ENCODE measurements at places on chromosomes 4 and X. TPM values are rescaled to one million over a fixed set of nuclear protein-coding genes. Genes with fewer than 3 reads are reported as not detected.

DNA sequence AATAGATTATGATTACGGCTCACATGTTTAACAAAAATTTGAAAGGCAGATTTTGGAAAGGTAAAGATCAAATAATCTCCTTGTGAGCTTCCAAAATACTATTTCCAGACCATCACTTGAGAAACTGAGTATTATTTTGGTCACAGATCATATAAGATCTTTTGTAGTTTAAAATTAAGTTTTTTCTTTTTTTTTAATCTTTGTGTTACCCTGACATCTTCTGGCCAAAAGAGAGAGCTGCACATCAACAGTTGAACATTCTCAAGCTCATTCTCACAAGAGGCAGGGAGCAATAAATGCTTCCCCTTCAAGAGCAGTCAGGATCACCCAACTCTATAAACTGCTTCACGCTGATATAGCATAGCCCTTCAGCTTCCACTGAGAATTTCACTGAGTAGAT lies 15.9 kb downstream of the TMEM192 start:
- peak; percentile 44 for DNase-seq

DNA sequence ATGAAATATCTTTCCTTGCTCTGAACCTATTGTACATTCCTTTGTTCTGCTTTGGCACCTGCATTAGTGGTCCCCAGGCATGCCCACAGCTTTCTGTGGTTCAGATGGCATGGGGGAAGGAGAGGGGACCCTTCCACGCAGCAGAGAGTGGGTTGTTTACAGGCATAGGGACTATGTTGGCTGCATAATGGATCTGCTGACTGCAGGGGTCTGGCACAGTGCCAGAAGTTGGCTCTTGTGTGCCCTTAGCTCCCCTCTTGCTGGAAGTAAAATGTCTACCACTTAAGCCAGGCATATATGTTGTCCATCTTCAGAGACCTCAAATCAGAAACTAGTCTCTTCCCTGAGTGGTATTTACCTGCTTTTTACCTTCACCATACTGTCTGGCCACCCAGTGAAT lies 651.9 kb upstream of the PCDH7 start:
- no peak for DNase-seq

DNA sequence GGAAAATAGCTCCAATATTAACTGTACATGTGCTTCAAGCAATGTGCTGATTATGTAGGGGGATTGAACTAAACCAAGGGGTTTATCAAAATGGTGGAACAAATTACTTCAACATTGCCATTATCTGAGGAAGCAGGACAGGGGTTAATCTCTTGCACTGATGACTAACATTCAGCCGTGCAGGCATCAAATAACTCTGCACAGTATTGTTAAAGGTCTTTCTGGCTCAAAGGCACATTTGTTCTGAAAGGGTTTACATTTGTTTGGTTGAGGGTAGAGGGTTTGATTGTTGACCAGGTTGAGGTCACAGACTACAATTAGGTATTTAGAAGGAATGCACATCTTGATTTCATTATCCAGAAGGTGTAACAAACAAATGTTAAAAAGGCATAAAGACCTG lies 32.2 kb upstream of the CCSER1 start:
- DNase-seq: no peak

DNA sequence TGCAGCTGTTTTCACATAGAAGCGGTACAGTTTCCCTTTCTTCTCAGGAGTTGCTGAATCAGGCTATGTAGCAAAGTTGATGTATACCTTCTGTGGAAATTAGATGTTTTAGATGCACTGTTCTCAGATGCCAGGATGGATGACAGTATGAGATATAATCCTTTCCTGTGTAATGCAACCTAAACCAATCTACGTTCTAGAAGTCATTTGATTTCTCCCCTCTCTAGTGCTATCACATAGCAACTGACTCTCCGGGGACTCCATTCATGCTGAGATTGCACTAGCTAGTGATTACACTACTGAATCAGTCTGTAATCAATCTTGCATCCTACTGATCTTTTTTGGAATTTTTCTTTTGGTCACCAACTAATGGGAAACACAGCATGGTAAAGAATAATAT lies 1881.7 kb downstream of the PCDH7 start:
- no peak for DNase-seq

DNA sequence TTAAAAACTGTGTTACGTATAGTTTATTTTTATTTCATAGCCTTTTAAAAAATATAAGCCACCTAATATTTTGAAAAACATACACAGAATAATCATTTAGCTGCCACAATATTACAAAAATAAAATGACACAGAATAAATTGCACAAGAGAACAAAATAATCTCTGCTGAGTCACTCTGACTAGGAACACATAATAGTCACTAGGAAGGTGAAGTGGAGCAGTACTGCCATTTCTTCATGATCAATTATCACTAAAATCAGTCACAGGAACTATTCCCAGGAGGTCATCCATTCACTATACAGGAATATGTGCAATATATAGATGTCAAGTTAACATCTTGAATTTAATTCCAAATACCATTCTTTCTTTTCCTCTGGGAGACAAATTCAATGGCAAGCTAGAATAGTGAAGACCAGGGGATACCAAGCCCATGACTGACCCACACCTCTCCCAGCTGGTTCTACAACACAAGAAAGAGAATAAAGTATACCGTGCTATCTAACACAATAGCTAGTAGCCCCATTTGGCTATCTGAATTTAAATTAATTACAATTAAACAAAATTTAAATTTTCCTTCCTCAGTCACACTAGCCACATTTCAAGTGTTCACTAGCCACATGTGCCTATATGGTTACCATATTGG lies 5.9 kb downstream of the SMIM43 start:
- peak; percentile 51 for DNase-seq

DNA sequence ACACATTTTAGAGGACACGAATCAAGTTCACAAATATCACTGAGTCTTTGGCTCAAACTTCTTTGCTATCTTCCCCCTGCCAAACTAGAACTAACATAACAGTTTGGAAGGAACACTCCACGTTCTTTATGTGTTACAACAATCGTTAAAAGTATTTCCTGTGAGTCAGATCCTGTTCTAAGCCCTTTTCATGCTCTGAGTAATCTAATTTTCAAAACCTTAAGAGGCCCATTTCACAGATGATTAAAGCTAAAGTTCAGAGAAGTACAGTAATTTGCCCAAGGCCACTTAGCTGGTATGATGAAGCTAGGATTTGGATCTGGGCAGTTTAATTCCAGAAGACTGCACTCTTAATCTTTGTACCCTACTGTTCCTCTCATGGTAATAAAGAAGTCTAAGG lies 854.4 kb upstream of the INTU start:
- DNase-seq: peak; percentile 83

- DNase-seq: no peak
Measured at GRCh38 chr4:48370260-48371134, 29.2 kb downstream of the SLAIN2 start.

DNA sequence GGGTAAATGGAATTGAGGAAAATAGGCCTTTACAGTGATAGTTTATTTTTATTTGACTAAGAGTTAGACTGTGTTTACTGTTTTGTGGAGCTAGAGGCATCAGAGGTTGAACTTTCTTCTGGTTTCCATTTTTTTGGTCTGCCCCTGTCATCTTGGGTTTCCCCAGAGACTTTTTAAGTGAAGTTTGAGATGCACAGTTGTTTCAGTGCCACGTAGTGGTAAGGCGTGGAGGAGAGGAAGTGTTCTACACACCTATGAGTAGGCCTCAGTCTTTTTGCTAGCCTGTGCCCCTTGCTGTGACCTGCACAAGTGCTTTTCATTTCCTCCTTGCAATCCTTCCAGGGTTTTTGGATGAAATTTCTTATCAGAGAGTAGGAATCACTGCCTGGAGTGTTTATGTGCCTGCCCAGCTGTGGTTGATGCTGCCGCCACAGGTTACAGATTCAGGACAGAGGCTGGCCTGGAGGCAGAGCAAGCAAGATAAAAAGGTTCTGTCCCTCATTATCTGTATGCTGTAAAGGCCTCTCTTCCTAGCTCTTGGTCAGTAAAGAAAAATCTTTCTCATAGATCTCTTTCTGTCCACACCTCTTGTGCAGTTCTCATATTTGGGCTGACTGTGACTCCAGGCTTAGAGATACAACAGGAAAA lies 12.5 kb upstream of the HSFX4 start:
- peak; percentile 1 for DNase-seq

GRID2 gene
- not detected for total RNA-seq

FGF5 gene
- 18.6 TPM for total RNA-seq

RBM47 gene
- 0.83 TPM for total RNA-seq
